ENCODE measurements at places on chromosomes 7 and 10.

DNA sequence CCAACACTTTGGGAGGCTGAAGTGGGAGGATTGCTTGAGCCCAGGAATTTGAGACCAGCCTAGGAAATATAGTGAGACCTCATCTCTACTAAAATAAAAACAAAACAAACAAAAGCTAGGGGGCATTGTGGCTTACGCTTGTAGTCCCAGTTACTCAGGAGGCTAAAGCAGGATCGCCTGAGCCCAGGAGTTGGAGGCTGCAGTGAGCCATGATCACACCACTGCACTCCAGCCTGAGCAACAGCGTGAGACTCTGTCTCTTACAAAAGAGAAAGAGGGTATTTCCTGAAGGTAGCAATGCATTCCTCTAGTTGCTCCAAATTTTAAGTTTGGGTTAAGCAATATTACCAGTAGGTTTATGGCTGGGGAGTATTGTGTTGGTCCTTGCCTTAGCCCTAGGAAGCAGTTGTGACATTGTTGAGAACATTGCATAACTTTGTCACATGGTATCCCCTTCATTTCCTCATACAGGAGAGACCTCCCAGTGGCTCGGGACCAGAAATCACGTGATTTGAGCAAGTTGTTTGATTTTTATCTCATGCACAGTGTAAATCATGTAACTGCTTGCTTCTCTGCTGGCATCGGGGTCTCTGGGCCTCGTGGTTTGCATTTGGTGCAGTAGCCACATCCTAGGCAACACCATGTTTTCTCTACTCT, 23.3 kb upstream of the SMARCD3 start:
- no peak for DNase-seq

DNA sequence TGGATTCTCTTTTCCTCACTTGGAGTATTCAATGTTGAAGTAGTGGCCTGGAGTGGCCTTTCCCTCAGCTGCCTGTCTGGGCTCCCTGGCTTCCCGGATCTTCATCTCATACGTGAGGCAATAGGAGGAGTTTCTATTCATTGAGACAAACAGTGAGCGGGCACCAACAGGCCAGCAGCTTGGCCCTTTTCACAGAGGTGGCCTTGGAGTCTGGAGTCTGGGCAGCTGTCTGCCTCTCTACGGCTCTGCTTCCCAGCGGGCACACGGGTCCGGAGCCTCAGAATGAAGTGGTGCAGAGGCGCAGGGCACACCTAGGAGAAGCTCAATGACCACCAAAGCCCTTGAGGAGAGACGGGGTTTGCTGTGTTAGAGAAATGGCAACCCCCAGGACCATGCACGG, 169.4 kb downstream of the CCDC3 start:
- no peak for DNase-seq

DNA sequence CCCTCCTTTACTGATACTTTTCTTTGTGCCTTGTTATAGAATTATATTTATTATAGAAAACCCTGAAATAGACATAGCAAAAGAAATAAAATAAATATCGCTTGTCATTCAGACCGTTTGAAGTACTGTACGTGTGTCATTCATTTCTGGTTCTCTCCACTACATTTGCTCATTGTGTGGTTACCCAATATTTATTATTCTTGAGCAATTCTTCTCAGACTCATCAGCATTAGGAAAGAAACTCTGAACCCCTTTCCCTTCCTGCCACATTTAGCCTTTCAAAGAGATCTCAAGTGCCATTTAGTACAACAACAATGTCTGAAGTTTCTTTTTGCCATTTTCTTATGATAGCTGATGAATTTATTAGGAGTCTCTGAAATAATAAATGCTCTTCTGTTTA, 154.1 kb downstream of the KIAA1217 start:
- peak; percentile 33 for DNase-seq

GRCh38 chr7:91541641-91542040, 277.4 kb downstream of the FZD1 start:
- DNase-seq = no peak

DNA sequence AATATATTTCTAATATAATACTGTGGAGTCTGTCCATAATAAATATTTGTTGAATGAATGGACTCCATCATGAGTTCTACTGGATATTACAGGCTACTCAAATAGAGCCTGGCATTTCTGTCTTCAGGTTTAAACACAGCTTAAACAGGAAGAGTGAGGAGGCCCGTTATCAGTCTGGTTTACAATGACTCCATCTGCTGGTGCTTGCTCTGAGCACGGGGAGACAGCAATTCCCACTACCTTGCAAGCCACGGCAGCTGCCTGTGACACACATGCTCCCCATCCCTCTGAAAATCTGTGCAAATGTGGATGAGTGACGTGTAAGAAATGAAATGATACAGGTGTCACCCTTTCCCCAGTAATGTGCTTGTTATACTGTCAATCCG, 293.5 kb upstream of the IMMP2L start:
- peak; percentile 25 for DNase-seq

- DNase-seq = no peak
These were observed 134.5 kb downstream of the DYNC1I1 start for GRCh38 chr7:95906851-95907250.

GRCh38 chr10:49398000-49398861, 2.3 kb upstream of the DRGX start:
- DNase-seq = no peak

GRCh38 chr10:77726732-77727131, 89.1 kb upstream of the KCNMA1 start:
- DNase-seq = no peak

GRCh38 chr10:72370201-72370722, 15.5 kb upstream of the DNAJB12 start:
- DNase-seq = no peak
